ENCODE measurements at places on chromosomes 16 and 17.

- no peak for DNase-seq
Measured at GRCh38 chr17:40599468-40599763, 34.1 kb upstream of the CCR7 start.

DNA sequence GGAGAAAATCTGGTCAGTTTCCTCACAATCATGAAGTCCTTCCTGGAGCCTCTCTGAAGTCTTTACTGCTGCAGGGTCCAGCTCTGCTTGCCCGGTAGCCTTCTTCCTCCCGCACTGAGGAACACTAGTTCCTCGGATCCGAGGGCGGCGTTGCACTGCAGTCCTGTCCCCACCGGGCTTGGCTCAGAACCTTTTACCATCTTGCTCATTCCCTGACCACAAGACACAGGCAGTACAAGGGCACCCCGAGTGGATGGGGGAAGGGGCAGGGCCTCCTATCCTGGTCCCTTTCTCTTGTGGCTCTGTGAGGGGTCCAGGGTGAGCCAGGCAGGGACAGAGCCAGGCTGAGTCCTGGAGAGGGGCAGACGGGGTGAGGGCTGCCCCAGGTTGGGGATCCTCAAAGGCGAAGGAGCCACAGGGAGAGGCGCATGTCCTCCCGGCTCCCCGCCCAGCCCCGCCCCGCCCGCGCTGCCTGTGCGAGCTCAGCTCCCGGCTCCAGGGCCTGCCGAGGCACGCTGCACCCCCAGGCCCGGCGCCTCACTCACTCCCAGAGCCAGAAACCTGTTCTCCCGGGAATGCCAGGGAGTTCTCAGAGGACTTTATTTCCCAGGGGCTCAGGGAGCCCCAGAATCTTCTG is 1.5 kb downstream of the FOXN1 start:
- no peak for DNase-seq

GRCh38 chr16:12826559-12826958 is 22.9 kb upstream of the CPPED1 start:
- no peak for DNase-seq

DNA sequence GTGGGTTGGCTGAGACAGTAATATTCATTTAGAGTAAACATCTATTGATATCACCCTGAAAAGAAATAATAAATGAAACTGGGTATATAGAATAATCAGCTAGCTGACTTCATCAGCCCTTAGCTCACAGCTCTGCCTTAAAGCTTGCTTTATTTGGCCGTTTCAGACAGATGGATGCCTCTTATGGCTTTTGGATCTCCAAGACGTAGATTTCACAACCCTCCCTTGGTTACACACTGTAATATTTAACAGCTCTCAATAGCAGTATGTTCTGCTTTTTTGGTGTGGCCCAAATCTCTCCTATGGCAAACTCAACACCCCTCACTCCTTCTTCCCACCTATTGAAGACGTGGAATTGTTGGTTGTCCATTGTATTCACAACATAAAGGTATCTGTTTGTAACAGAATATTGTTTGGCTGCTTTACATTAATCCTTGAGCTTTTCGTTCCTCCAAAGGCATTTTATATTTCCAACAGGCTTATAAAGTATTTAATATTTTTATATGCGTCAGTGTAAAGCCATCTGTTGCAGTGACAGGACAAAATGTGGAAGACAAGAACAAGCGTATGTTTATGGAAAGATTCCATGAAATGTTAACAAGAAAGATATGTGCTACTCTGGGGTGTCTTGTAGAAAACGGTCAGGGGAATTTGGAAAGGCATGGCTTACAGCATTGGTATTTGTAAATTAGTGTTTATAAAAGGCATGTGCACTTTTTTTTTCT is 837.0 kb upstream of the RBFOX1 start:
- DNase-seq, result no peak

GRCh38 chr17:2064980-2065785 is 10.3 kb downstream of the HIC1 start:
- peak; percentile 23 for DNase-seq

DNA sequence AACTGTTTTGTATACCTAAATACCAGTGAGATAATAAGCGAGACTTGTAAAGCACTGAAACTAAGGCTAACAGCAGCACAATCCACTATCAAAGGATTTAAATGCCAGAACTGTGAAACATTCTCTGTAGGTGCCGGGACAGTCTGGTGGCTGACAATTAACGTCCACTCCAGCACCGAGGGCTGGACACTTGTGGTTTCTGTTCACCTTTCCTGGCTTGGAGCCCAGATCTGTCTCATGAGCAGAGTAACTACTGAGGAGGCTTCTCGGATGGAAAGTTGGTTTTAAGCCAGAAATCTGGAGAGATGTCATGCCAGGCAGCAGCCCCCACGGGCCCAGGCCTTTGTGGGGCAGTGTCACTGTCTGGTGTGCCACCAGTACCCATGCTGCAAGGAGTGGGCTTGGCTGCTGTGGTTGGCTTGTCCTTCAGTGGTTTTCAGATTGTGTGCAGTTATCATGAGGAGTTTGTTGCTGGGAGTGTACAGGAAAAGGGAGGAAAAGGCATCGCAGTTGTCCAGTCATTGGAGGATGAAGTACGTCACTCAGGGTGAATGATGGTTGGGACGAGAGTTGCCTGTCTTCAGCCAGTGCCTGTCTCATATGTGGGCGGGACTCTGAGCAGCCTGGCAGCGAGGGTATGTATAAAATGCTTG is 35.5 kb downstream of the UBN1 start:
- no peak for DNase-seq

DNA sequence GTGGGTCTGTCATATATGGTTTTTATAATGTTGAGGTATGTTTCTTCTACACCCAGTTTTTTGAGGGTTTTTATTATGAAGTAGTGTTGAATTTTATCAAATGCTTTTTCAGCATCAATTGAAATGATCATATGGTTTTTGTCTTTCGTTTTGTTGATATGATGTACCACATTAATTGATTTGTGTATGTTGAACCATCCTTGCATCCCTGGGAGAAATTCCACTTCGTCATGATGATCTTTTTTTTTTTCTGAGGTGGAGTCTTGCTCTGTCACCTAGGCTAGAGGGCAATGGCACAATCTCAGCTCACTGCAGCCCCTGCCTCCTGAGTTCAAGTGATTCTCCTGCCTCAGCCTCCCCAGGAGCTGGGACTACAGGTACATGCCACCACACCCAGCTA is 14.0 kb upstream of the TMEM219 start:
- DNase-seq, result no peak

DNA sequence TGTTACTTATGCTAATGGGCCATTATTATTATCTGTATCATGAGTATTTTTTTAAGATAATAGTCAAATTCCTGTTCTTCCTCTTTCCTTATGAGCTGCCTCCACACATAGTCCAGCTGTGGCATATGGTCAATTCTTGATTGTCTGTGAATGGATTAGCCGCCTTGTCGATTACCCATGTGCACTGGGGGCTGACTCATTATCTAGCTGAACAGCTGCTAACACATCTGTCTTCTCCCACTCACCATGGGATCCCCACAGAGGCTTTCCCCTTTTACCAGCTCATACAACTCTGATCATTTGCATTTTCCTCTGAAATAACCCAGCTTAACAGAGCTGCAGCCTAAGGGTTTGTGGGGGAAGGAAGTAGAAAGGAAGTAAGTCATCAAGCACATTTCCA is 915.0 kb downstream of the CDH11 start:
- no peak for DNase-seq

- no peak for DNase-seq
Measured at GRCh38 chr17:50963139-50963538, 97.0 kb upstream of the TOB1 start.

- DNase-seq, result no peak
Measured at GRCh38 chr17:75823257-75824041, 20.8 kb downstream of the UNC13D start.

DNA sequence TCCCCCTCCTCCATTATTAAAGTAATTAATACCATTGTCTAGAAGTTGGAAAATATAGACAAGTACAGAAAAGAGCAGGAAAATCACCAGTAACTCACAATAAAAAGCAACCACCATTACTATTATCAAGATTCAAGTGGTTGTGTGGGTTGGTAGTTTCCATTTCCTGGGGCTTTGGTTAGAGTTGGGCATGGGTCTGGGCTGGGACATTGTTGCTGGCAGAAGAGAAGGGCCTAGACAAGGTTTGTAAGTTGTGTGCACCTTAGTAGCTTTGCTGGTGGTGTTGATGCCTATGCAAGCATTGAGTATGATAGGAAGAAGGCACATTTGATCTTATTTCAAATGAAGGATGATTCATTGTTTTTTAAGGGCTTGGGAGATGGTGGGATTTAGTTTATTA is 25.4 kb upstream of the NFATC3 start:
- DNase-seq, result no peak

- DNase-seq, result no peak
Measured at GRCh38 chr16:82005027-82005830, 6.0 kb downstream of the SDR42E1 start.

- no peak for DNase-seq
Measured at GRCh38 chr17:48441231-48441711, 11.3 kb upstream of the SKAP1 start.

DNA sequence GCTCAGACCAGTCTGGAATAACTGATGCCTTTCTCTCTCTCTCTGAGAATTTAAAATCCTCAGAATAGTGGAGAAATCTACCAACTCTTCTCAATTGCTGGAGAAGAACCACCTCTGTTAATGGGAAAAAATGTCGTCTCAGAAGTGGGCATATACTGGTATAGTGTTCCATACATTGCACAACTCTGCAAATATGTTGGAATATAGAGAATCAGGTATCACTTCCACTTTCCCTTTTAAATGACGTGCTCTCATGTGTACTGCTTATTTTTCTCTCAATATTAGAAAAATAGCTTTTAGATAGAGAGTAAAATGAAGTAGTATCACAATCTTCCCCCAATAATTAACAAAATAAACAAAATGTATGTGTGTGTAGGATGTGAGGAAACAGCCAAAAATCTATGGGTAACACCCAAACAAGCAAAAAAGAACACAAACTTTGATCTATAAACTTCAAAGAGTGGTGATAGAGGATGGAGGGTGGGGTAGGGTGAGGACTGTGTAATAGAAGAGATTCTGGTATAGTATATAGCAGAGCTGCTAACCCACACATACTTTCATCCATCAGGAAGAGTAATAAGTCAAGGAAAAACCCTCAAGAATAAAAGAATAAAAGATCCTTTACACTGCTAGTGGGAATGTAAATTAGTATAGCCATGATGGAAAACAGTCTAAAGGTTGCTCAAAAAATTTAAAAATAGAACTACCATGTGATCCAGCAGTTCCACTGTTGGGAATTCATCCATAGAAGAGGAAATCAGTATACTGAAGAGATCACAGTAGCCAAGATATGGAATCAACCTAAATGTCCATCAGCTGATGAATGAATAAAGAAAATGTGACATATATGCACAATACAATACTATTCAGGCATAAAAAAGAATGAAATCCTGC is 46.9 kb downstream of the NFATC3 start:
- no peak for DNase-seq

DNA sequence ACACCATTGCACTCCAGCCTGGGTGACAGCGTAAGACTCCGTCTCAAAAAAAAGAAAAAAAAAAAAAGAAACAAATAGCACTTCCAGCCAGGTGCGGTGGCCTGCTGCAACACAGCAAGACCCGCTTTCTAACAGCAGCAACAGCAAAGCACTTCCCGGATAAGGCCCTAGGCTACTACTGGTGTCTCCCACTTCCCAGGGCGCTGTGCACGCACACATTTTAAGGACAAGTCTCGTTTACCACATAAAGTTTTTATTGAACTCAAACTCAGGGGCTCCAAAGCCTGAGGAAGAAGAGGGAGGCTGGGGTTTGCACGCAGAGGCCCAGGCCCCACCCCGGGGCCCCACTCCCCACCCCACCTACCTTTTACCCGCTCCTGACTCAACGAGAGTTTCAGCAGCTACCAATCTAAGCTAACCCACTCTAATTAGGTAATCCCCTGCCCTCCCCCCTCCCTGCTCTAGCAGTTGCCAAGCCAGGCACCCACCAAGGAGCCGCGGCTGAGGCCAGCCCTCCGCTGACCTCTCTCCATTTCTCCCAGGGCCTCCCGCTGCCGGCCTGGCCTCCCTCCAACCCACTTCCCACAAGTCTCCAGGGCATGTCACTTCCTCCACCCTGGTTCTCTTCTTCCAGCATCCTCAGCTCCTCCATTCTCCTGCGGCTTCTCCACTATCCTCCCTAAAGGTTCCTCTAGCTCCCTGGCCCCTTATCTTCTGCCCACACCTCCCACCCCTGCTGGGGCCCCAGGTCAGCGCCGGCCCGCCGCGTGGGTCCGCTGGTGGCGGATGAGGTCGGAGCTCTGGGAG is 2.4 kb downstream of the ZNF768 start:
- DNase-seq, result no peak

GRCh38 chr16:75501359-75501758 is 6.1 kb upstream of the CHST6 start:
- DNase-seq, result no peak

DNA sequence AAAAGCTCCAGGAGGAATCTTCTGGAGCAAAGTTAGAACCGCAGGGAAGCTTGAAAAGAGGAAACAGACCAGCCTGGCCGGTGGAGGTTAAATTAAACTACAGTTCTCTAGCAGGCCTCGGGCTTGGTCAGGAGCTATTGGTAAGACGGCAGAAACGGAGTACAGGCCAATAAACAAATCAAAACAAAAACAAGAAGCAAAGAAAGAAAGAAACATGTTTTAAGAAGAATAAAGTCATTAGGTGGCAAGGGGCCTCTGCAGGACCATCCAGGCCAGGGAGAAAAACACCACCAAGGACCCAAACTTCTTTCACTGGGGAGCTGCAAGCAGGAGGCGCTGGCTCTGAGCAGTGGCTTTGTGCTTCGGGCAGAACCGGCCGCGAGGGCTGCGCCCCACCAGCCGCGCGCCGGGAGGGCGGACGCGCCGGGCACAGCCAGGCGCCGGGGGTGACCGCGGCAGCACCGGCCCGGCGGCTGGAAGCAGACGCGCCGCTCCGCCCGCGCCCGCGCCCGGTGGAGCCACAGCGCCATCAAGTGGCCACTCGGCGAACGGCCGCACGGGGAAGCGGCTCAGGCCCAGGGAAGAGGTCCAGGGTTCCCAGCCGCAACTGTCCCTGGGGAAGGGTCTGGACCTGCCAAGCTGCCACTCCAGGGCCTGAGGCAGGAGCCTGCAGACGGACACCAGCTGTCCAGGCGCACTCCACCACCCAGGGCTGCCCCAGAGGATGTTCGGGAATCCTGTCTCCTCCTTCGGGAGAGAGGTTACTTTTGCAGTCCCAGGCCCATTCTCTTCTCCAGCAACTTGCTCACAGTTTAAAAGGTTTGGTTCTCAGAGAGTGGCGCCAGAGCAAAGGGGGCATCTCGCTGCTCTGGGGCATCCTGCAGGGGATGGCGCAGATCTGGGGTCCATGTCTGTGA is 419.4 kb downstream of the SOX9 start:
- peak; percentile 50 for DNase-seq

DNA sequence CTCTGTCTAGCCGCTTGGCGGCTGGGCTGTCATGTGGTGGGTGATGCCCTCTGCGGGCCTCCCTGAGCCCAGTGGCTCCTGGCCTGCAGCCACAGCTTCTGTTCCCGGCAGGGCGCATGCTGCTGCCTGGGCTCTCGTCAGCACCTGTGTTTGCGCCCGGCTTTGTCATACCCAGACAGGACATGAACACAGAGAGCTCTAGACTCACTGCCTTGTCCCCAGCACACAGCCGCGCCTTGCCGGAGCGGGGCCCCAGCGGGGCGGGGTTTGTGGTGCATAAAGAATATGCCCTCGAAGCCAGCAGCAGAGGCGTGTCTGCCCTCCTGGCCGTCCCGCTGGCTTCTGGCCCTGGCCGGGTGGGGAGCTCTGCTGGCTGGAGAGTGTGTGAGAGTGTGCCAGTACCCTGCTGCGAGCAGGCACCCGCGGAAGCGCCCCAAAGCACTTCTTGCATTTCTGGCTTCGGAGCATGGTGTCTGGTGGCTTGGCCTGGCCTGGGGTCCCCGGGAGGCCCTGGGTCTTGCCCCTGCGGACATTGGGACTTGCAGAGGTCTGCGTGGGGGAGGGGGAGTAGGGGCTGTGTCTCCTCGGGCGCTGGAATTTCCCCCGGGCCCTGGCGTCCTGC is 14.4 kb downstream of the ASPSCR1 start:
- DNase-seq, result no peak

GRCh38 chr17:9356488-9356911 is 219.1 kb downstream of the STX8 start:
- DNase-seq, result peak; percentile 60

Data from GDM1 (cell line).